ENCODE measurements at places on chromosomes 13 and 19.

- no peak for DNase-seq
Observed at GRCh38 chr13:94988654-94989053, 276.3 kb upstream of the SOX21 start.

DNA sequence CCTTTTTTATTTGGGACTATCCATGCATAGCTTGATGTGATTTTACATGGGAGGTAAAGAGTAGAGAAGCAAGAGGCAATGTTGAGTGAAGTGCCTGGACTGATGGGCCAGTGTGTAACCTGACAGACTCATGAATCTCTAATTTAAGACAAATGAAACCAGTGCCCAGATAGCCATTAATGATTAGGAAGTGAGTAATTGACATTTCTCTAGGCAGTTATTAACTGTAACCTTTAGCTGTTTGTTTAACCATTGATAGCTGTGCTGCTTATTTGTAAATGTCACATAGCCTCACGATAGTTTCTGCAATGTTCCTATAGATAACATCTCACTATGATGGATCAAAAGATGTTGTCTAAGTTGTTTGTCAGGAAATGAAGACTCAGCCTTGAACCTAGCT, 1047.5 kb upstream of the SPRY2 start:
- no peak for DNase-seq

DNA sequence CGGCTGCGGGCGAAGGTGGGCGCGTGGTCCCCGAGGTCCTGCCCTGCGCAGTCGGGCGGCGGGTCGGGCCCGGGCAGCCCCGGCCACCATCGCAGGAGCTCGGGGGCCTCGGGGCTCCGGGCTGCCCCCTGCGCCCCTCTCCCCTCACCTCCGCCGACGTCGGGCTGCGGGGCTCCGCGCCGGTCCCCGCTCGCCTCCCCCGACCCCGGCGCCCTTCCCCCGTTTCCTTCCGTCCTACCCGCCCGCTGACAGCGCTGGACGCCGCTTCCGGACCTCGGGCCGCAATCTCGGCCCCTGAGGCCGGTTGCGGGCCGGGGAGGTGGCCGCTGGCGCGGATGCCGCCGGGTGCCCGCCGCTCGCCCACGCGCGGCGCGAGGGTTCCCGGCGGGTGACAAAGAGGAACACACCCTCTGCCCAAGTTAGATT, 720 bp downstream of the FARP1 start:
- DNase-seq: no peak

GRCh38 chr13:69872321-69873047, 235.1 kb upstream of the ATXN8OS start:
- DNase-seq: no peak

DNA sequence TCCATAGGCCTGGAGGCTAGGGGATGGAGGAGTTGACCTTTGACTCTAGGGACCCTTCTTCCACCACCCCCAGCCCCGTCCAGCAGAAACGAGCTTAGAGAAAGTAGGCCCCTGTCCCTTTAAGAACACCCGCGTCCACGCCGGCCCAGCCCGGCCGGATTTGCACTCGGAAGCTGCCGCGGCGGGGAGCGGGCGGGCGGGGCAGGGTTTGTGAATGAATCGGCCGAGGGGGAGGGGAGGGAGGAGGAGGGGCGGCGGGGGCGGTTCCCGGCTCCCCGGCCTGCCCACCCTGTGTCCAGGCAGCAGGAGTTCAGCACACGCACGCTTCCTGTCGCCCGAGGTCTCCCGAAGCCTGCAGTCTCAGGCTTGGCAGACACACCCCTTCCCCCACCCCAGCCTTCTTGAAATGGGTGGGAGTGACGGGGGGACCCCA, 1.5 kb downstream of the UNC13A start:
- no peak for DNase-seq

DNA sequence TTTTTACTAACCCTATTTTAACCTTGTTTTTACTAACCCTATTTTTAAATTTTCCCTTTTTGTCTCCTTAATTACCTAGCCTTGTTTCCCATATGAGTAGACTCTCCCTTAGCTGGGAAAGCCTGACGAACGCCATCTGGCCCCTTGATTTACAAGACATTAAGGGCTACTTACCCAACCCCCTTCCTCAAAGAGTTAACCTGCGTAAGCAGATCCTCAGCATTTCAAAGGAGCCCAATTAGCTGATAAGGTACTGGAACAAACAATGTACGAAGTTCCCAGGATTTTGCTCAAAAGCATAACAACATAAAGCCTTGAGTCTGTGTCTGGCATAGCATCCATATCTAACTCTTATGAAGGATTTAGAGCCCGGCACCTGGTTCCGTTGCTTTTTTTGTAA, 4.7 kb upstream of the MVB12A start:
- DNase-seq: no peak

DNA sequence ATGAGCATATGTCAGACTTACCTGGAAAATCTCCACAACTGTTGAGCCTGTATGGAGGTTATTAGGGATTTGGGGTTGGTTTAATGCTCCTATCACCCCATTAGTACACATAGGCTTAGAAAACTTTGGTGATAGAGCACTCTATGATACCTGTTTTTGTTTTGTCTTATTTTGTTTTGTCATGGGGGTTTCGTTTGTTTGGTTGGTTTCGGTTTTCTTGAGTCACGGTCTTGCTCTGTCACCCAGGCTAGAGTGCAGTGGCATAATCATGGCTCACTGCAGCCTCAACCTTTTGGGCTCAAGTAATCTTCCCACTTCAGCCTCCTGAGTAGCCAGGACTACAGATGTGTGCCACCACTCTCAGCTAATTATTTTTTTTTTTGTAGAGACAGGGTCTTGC, 70.0 kb downstream of the MZT1 start:
- no peak for DNase-seq

GRCh38 chr13:110758195-110758805, 44.8 kb downstream of the ING1 start:
- no peak for DNase-seq

DNA sequence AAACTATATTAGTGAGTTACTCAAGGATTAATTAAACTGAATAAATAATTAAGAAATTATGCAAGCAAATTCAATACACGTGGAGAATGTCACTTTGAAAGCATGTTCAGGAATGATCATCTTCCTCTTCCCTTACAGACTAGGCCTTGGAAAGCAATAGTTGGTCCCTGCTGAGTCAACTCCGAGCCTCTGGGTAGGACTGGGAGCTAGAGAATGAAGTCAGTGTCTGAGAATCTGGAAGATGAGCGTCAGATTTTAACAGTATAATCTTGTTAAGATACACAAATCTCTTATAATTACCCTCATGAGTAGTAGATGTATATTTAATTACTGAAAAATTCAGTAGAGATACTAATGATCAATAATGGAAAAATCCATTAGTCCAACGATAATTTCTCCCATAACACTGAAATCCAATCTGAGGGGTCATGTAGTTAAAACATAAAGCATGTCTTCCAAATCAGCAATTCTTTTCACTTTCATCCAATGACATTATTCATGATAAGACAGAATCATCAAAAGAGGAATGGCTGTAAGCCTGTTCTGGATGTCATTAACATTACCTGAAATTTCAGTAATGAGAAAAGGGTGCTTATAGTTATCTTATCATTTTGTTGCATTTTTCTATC, 423.0 kb downstream of the DCT start:
- DNase-seq: no peak

DNA sequence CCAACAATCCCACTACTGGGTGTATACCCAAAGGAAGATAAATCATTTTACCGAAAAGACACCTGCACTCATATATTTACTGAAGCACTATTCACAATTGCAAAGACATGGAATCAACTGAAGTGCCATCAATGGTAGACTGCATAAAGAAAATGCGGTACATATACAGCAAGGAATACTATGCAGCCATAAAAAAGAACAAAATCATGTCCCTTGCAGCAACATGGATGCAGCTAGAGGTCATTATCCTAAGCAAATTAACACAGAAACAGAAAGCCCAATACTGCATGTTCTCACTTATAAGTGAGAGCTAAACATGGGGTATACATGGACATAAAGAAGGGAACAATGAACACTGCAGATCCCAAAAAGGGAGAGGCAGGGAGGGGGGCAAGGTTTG, 2.7 kb upstream of the ZNF507 start:
- no peak for DNase-seq

DNA sequence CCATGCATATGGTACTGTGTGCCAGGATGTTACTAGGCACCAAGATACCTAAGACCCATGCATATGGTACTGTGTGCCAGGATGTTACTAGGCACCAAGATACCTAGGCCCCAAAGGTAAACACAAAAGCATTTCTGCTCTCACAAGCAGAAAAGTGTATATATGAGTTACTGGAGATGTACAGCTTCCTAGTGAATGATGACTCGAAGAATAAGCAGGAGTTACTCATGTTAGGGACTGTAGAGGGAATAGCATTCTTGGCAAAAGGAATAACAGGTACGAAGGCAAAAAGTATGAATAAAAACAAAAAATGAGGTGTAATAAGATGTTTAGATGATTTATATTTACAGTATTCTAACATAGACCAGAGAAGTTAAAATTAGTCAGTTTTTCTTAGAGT, 383.7 kb downstream of the DIAPH3 start:
- DNase-seq: no peak

DNA sequence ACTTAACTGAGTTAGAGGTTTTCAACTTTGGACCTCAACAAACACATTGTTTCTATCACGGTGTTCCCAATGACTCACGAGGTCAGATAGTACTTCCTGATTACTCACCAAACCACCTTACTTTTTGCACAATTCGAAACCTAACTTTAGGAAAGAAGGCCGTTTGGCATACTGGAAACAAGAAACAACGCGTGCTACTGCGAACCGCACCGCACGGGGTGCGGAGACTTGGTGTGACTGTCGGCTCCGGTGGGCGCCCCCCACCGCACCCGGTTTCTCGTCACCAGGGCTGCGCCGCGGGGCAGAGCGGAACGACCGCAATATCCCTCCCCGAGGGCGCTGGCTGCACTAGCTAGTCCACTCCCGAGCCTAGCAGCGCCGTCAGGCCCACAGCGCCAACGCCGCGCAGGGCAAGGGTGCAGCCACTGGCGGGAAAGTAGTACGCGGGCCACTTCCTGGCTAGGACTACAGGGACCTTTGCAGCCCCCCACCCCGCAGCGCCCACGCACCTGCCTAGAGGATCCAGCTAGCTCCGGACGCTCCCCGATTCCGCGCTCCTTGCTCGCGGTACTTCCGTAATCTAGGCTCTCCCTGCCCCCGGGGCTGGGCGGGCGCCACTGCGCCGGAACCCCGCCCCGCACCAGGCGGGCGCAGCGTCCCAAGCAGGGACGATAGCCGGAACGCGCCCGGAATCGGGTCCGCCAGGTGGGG, at the start of gene PARP4:
Gene PARP4 (minus strand): TSS at position 582 of the 711 bp plus-strand sequence. CDS start 9,002 bp downstream, outside the sequence.
- peak; percentile 74 for DNase-seq

- no peak for DNase-seq
Observed at GRCh38 chr19:40584007-40584406, 7.3 kb downstream of the SHKBP1 start.

GRCh38 chr19:347946-348861, 3.6 kb upstream of the MIER2 start:
- DNase-seq: no peak

DNA sequence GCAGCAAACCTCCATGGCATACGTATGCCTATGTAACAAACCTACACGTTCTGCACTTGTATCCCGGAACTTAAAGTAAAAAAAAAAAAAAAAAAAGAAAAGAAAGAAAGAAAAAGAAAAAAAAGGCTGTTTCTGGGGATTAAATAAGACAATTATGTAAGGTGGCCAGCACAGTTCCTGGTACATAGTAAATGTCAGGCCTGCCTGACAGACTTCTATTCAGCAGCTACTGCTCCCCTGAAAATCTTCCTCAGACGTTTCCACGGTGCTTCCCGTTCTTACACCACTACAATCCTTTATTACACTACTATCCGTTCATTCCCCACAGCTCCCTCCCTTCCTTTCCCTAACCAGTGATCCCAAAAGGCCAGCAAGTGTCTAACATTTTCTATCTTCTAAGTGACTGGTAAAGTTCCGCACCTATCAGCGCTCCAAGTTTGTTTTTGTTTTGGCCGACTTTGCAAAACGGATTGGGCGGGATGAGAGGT, 636 bp upstream of the RB1 start:
- DNase-seq: no peak

- DNase-seq: no peak
Observed at GRCh38 chr13:30255696-30256095, 51.7 kb downstream of the KATNAL1 start.

DNA sequence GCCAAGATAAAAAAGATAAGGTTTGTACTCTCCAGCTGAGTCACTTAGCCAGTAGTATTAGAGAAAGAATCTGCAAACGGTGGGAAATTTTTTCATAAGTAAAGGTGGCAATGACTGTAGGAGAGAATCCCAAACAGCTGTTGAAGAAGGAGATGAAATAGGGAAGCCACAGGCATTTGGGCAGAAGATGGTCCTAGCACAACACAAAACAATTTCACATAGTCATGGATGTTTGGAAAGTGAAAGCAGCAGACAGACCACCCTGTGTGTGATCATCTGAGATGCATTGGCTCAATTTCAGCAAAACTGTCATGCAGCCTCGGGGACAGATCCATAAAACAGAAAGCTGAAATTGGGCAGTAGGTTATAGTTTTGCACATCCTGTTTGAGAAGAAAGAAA, 2832.4 kb downstream of the PCDH9 start:
- DNase-seq: no peak

DNA sequence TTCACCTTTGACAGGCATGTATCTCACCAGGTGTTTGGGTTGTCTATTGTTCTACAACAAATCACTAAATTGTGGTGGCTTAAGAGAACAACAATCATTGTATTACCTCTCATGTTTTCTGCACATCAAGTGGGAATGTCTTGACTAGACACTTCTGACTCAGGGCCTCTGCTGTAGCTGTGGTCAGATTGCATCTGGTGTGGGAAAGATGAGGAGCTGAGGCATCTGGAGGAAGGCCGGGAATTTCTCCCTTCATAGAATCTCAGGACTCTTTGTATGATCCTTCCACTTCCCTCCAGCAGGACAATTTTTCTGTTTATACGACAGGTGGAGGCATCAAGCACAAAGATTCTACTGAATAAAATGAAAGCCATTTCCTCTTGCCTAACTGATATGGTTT, 511.8 kb upstream of the NBEA start:
- DNase-seq: no peak

- DNase-seq: no peak
Observed at GRCh38 chr19:4430760-4431159, 26.8 kb downstream of the UBXN6 start.

DNA sequence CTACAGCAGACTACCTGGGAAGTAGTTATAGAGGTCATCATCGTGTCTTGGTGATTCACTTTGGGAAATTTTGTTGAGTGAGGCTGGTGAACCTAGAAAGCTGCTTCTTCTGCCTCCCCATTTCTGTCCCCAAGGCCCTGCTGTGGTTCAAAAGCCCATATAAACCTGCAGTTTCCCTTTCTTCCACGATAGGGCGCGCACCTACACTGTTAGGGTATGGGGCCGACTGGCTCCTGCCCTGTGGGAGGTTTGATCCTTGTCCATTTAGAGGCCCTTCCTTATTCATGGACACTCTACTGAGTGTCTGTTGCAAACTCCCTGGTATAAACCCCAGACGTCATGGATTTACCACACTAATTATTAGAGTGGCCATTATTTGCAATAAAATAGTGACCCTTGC, 191.8 kb downstream of the GGACT start:
- DNase-seq: no peak

GRCh38 chr13:106468207-106468606, 67.3 kb downstream of the EFNB2 start:
- no peak for DNase-seq

- DNase-seq: peak; percentile 36
Observed at GRCh38 chr13:112510987-112511685, 76.8 kb downstream of the TUBGCP3 start.

- no peak for DNase-seq
Observed at GRCh38 chr13:37106642-37107041, 1.2 kb upstream of the CSNK1A1L start.

- no peak for DNase-seq
Observed at GRCh38 chr13:106455190-106455589, 80.3 kb downstream of the EFNB2 start.

GRCh38 chr13:83992566-83993358, 110.5 kb upstream of the SLITRK1 start:
- no peak for DNase-seq
